Stimulated activated CD4-positive, alpha-beta T cell treated with anti-CD3 and anti-CD28 coated beads, TNF-alpha, amount 100 ng/mL, for 48 hours (primary cell): ENCODE measurements at places on chromosomes 3 and 15.

- DNase-seq = no peak
Measured at GRCh38 chr15:77097248-77097721, 26.4 kb upstream of the TSPAN3 start.

- DNase-seq = no peak
Measured at GRCh38 chr3:78912687-78913086, 855.1 kb downstream of the ROBO1 start.

DNA sequence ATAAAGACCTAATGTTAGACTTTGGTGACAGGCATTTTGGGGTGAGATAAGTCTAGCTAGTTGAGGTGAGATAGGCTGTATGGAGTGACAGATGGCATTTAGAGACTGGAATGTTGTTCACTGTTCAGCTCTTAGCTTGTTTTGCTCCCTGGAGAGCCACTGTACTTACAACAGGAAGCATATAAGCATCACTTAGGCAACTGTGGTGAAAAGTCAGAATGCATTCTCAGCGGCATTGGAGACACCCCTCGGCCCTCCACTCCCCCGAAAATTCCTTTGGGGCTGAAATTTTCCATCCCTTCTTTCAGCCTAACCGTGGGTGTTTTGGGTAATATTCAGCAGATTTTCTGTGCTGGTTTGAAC, 73.4 kb downstream of the SLCO3A1 start:
- DNase-seq = no peak

DNA sequence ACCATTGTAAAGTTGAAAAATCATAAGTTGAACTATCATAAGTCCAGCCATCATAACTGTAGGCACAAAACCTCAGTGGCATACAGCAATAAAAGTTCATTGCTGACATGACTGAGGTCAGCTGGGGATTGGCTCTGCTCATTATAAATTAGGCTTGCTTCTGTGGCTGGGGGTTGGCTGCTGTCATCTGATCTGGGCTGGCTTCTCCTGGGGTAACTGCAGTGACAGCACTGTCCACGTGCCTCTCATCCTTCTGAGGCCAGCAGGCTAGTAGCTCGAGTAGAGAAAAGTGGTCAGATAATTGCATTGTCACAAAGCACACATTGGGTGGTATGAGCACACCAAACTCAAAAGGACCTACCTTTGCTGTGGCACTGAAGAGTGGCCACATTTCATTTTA, 31.3 kb downstream of the CMTM7 start:
- DNase-seq = no peak

GRCh38 chr15:79122991-79123390, 32.4 kb upstream of the RASGRF1 start:
- DNase-seq = no peak

- DNase-seq = no peak
Measured at GRCh38 chr15:65323071-65323511, 18.6 kb downstream of the RNU5B-1 start.

DNA sequence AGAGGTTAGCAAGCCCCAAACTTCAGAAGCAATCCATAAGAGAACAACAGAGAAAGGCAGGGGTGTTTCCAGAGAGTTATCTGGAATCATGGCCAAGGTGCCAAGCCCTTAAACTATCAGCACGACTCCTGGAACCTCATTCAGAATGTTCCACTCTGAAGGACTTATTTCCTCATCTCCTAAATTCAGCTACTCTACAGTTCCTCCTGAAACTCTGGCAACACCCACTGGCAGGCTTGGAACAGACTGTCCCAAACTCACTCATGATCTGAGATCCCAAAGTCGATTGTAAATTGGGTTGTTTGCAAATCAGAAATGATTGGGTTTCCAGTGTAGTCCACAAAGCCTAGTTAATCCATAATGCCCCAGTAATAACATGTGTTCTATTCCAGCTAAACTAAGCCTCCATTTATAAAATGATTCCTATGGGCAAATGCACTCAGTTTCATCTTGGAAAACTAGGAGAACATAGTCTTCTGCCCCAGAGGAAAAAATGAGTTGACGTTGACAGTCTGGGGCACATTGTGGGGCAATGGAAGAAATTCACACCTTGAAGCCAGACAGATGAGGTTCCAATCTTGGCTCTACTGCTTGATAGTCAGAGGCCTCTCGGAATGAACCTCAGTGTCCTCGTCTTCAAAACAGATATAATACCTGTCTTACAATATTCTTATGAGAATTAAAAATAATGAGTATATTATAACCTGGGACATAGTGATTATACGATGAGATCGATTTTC, 65.9 kb downstream of the SLCO2A1 start:
- DNase-seq = no peak

- no peak for DNase-seq
Measured at GRCh38 chr3:184320104-184320445, 5.7 kb downstream of the EIF4G1 start.

DNA sequence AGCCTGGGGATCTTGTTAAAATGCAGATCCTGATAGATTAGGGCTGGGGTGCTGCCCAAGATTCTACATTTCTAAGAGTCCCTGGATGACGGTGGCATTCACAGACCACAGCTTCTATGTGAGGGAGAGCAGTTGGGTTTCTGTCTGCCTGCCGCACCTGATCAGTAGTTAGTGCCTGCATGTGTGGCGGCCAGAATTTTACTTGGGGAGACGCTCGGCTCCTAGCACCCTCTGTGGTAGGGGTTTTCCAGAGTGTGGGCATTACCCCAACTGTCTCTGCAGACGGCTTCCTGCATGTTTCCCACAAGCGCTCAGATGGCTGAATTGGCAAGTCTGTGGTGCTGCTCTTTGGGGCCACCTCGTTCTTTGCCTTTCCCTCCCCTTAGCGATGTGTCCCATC, 8.3 kb downstream of the GHRL start:
- DNase-seq = no peak

GRCh38 chr15:75732809-75733451, 20.3 kb upstream of the CSPG4 start:
- no peak for DNase-seq

- DNase-seq = no peak
Measured at GRCh38 chr3:40186508-40186907, 123.0 kb upstream of the EIF1B start.

DNA sequence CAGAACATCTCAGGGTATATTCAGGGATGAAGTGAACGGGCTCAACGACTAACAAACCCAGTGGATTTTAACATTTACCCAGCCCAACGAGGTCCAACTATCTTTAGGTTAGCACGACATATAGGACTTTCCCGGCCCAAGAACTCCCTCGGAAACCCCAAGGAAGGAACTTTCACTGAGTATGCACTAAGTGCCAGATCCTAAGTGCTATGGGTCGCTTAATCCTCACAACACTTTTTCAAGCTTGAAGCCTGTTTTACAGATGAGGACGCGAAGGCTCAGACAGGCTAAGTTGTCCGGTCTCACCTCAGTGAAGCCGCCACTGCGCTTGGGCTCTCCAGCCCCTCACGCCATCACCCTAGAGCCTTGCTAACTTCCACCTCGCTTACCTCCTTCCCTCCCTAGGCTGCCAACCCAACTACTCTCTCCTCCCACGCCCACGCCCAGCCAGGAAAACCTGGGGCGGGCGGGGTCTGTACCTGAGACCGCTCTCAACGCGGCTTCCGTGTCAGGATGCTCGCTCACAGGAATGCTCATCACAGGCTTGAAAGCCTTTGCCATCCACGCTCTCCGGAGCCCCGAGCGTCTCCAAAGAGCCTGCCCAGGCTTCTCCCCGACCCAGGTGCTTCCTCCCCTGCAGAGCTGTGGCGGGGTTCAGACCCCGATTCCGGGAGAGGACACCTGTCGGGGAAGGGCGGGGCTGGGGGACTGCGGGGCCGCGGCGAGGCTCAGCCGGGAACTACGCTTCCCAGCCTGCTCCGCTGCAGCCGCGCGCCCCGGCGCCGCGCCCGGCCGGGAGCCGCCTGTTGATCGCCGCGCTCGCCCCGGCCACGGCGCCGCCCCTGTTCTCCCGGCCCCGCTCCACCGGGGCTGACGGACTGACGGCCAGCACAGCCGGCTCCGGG, at the start of gene TMOD2:
Gene TMOD2, plus strand, starts transcription at position 806 of the 905 bp plus-strand sequence. CDS start 14,845 bp downstream, outside the sequence.
- DNase-seq = no peak

GRCh38 chr3:46607603-46608028, 4.7 kb upstream of the FAM240A start:
- no peak for DNase-seq

DNA sequence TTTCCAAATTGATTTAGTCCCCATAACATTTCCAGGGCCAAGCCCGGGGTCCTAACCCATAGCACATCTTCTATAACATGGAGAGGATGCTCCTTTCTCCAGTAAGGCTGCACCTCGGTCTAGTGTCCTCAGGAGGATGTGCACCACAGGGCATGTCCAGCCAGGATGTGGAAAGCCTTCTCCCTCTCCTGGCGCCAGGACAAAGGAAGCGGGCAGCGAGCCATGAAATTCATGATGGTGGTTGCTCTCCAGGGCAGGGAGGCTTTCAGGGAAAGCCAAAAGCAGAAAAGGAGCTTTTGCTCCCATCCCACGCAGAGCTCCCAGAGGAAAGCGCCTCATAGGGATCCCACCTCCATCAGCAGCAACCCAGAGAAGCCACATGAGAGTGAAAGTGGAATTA, 220.0 kb downstream of the ADAMTSL3 start:
- no peak for DNase-seq

DNA sequence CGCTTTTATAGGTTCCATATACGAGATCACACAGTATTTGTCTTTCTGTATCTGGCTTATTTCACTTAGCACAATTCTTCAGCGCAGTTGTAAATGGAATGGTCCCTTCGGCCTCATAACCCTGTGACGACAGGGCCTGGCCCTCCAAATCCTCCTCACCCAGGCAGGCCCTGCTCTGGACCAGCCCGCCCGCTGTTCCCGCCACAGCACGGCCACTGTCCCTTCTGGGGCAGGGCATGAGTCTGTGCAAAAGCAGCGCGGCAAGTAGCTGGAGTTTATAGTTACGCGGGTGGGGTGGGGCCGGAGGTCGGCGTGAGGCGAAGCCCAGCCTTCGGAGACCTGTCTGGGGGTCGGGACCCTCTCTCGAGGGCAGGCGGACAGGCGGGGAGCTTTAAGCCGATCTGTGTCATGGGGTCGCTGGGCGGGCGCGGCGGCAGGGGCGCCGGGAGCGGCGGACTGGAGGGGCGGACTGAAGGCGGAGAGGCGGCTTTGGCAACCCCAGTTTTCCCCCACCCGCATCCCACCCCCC, 543 bp downstream of the ARPIN start:
- no peak for DNase-seq

DNA sequence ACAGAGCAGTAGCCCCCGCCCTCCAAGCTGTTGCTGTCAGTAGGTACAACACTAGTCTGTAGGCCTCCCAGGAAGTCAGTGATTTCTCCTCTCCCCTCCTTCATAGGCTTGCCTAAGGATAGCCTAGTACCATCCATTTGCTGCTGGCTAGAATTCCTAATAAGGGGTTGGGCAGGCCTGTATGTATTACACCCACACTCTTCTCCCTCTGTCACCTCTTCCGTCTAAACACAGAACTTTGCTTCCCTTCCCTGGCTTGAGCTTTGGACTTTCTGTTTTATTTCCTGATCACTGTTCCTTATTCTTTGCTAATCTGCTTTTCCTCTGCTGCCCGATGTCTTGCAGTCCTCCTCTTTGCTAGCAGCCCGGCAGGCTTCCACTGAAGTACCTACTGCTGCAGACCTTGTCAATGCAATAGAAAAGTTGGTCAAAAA, 93.4 kb upstream of the UMPS start:
- no peak for DNase-seq

GRCh38 chr3:195259154-195259474, 11.8 kb downstream of the XXYLT1 start:
- DNase-seq = no peak

DNA sequence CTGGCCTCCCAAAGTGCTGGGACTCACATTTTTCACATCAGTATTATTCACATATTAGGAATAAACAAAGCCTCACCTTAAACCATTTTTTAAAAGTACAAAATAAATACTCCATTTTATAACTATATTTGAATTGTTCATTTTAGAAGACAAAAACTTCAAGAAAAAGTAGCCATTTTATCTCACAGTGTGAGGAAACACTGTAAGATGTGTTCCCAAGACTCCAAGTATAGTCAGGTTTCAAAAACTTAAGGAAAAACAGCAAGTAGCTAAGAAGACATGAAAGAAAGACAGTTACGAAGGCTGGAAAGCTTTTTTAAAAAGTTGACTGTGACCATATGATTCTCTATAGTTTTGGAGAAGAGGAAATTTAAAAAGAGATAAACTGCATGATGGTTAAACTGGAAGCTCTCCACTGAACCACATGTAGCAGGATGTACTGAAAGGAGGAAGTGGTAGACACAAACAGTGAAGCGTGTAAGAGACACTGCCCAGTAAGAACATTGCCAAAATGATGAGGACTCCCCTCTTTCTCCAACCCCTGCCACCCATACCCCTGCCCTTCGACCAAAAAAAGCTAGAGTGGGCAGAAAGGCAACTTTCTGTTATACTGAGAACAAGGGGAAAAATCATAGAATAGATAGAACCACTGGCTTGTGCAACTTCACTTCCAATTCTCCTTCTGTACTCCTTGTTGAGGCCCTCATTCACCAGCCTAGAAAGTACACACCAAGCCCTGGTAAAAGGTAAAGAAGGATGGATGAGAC, 6.2 kb upstream of the TMF1 start:
- DNase-seq = no peak

DNA sequence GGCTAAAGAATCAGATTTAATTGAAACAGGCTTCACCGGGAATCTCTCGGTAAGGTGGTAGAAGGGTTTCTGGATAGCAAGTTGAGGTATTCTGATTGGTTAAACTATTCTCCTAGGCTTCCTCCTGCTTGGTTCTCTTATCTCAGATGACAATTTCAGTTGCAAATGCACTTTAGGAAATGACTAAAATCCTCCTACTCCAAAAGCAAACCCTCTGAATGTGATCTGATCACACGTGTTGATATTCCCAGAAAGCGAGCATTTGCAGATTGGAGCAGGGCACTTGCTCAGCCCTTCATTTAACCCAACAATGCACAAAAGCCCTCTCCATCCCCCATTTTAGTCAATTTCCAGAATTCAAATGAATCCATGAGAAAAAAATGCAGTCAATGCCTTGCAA, 55.6 kb upstream of the ICE2 start:
- no peak for DNase-seq

GRCh38 chr15:43519196-43519595, 1.8 kb downstream of the MAP1A start:
- no peak for DNase-seq

DNA sequence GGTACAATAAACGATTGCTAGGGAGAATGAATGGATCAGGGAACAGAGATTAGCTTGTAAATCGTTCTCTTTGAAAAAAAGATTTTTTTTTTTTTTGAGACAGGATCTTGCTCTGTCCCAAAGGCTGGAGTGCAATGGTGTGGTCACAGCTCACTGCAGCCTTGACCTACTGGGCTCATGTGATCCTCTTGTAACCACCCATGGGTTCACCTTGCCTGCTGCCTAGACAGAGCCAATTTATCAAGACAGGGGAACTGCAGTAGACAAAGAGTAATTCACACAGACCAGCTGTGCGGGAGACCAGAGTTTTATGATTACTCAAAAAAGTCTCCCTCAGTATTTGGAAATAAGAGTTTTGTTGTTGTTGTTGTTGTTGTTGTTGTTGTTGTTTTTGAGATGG, 39.6 kb downstream of the METTL6 start:
- DNase-seq = no peak

- DNase-seq = no peak
Measured at GRCh38 chr3:171364500-171364899, 95.7 kb downstream of the TNIK start.

GRCh38 chr15:38150148-38150547, 102.5 kb upstream of the SPRED1 start:
- DNase-seq = no peak
